ENCODE measurements at places on chromosomes 3 and 15. TPM values are rescaled to one million over a fixed set of nuclear protein-coding genes. Genes with fewer than 3 reads are reported as not detected.

DNA sequence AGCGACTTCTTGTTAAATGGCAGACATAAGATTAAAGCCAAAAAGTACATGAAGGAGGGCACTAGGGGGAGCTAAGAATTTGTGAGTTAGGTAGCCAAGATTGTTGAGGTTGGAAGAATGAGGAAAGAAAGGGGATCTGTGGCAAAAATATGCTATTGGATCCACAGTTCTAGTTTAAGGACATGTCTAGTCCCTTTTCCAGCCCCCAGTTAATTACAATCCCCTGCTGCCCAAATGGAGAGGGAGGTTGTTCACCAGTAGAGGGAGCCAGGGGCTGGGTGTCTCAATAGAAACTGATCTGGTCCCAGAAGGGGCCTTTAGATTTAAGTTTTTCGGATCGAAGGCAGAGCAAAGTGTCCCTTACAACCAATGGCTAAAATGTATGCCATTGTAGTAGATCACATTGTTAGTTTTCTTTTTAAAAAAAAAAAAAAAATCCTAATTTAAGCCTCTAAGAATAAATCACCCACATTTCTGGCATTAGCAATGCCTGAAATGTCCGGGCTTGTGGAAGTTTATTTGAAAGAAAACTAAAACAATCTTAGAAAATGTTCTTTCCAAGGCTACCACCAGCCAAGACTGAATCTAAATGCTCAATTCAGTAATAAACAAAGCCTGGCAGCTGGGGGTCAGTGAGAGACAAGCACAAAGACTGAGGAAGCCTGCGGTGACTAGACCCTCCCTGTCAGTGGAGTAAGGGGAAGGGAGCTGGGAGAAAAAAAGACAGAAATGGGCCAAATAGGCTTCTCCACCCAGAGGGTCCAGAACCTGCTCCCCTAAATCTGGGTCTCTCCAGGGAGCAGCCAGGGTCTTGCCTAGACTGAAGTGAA lies 7.1 kb downstream of the COL8A1 start:
- no peaks in the 10 kb centered on the region for H3K36me3 ChIP-seq
- DNase-seq: no peak
- H3K4me3 ChIP-seq: no peak overlapping the region
- H3K4me1 ChIP-seq: no peaks in the 10 kb centered on the region

GRCh38 chr3:155326901-155327300 lies 33.4 kb upstream of the STRIT1 start:
- no peak overlapping the region for H3K4me3 ChIP-seq
- no peak overlapping the region for H3K27ac ChIP-seq
- no peak for DNase-seq
- no peaks in the 10 kb centered on the region for H3K36me3 ChIP-seq
- no peaks in the 10 kb centered on the region for H3K27me3 ChIP-seq

DNA sequence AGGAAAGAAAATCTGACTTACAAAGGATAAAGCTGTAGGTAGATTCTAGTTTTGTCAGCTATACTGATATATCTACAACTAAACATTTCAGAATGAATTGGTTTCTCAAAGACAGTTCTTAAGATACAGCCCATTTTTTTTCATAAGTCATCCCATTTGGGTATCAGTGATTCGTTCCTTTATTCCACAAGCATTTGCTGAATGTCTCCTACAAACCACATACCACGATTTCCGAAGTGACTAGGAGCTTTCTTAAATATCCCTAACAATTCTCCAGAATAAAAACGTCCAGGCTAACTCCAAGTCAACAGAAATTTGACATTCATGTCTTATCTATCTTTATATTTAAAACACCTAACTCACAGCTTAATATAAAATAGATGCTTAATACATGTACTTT lies 59.8 kb downstream of the TP53BP1 start:
- H3K4me3 ChIP-seq: no peak overlapping the region
- H3K27ac ChIP-seq: no peak overlapping the region
- no peaks in the 10 kb centered on the region for H3K4me1 ChIP-seq
- DNase-seq: no peak

DNA sequence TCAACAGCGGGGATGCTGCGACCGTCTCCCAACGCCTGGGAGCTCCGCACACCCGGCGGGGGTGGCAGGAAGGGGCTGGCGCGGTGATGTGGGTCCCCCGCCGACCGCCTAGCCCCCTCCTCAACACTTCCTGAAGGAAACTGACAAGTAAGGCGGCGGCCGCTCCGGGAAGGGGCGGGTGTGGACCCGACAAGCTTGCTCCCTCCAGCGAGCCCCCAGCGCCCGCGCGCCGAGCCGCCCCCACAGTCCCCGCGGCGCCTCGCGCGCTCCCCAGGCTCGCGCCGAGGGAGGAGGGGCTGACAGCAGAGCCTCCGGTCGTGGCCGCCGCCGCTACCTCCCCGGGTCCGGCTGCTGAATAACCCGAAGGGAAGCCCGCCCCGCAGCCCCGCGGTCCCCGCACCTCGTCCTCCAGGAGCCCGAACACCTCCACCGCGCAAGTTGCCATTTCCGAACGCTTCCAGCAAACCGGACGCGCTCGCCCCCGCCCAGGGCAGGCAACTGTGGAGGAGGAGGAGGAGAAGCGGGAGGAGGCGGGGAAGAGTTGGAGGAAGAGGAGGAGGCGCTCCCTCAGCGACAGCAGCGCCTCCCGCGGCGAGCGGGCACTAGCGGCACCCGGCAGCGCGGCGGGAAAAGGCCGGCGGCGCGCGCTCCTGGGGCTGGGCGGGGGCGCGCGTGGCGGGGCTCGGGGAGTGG lies at the start of gene NEDD4:
TSS of gene NEDD4 (minus strand) at position 502 of the 693 bp plus-strand sequence. CDS start at position 445, 57 bp downstream.
- DNase-seq: peak; percentile 91
- H3K27ac ChIP-seq: peak within 1 kb of the TSS; percentile 89
- no peaks in the 10 kb centered on the region for H3K27me3 ChIP-seq
- no peaks in the 10 kb centered on the region for H3K36me3 ChIP-seq
- H3K4me3 ChIP-seq: peak within 1 kb of the TSS; percentile 92

DNA sequence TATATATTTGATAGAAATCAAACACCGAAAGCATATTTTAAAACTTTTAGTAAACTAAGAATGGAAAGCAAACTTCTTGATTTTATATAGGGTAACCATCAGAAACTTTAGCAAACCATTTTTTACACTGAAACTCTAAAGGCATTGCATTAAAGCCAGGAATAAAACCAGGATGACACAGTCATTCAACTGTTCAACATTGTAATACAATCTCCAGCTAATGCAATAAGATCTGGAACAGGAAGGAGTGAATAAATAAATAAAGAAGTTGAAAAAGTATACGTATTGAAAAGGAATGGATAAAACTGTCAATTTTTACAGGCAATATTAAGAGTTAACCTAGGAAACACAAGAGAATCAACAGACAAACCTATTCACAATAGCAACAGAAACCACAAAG lies 181.9 kb upstream of the TTC14 start:
- H3K4me1 ChIP-seq: no peaks in the 10 kb centered on the region
- no peak overlapping the region for H3K4me3 ChIP-seq
- H3K27me3 ChIP-seq: no peaks in the 10 kb centered on the region
- no peak overlapping the region for H3K27ac ChIP-seq
- no peak for DNase-seq

TUSC7 gene
- total RNA-seq: not detected

GOLGA6L7 gene
- not detected for total RNA-seq

DNA sequence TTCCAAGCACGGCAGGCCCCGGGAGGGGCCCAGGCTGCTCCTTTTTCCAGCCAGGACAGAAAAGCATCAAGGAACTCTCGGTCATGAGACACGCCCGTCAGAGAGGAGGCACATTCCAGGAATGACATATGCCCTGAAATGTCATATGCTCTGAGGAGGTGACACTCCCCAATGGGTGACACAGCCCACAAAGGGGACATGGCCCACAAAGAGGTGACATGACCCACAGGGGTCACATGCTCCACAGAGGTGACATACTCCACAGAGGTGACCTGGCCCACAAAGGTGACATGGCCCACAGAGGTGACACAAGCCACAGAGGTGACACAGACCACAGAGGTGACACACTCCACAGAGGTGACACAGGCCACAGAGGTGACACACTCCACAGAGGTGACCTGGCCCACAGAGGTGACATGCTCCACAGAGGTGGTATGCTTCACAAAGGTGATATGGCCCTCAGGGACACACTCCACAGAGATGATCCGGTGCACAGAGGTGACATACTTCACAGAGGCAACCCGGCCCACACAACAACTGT lies 79.2 kb downstream of the ABHD5 start:
- no peak for DNase-seq
- H3K27me3 ChIP-seq: no peaks in the 10 kb centered on the region
- no peak overlapping the region for H3K4me3 ChIP-seq

GRCh38 chr15:66390678-66391077 lies 4.0 kb downstream of the MAP2K1 start:
- no peaks in the 10 kb centered on the region for H3K27me3 ChIP-seq
- no peaks in the 10 kb centered on the region for H3K36me3 ChIP-seq
- H3K4me3 ChIP-seq: no peak overlapping the region
- no peak overlapping the region for H3K27ac ChIP-seq
- DNase-seq: no peak

CCDC13 gene
- 1.8 TPM for total RNA-seq

- no peaks in the 10 kb centered on the region for H3K27me3 ChIP-seq
- H3K27ac ChIP-seq: no peak overlapping the region
- no peaks in the 10 kb centered on the region for H3K4me1 ChIP-seq
- no peak overlapping the region for H3K4me3 ChIP-seq
Measured at GRCh38 chr3:142106548-142106947, 42.8 kb downstream of the TFDP2 start.

GRCh38 chr3:168071591-168072322 lies 24.0 kb downstream of the GOLIM4 start:
- H3K4me3 ChIP-seq: no peak overlapping the region
- H3K4me1 ChIP-seq: peaks cover 13% of the 10 kb centered on the region
- H3K27me3 ChIP-seq: no peaks in the 10 kb centered on the region
- no peaks in the 10 kb centered on the region for H3K36me3 ChIP-seq

DNA sequence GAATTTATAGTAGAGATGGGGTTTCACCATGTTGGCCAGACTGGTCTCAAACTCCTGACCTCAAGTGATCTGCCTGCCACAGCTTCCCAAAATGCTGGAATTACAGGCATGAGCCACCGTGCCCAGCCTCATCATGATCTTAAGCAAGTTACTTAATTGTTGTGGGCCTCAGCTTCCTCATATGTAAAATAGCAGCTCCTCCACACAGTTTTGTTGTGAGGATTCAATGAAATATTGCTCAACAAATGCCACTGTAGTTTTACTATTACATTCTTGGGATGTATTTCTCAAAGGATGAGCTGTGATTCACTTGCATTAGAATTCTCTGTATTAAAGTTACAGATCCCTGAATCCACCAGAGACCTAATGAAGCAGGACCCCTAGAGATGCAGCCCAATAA lies 168.8 kb downstream of the ADAMTS9 start:
- peaks cover 7% of the 10 kb centered on the region for H3K4me1 ChIP-seq
- DNase-seq: no peak
- no peaks in the 10 kb centered on the region for H3K27me3 ChIP-seq
- no peaks in the 10 kb centered on the region for H3K36me3 ChIP-seq

IFT57 gene
- total RNA-seq: 2.5 TPM

GRCh38 chr3:188641076-188641475 lies 487.1 kb downstream of the LPP start:
- H3K27ac ChIP-seq: no peak overlapping the region
- no peaks in the 10 kb centered on the region for H3K4me1 ChIP-seq
- H3K36me3 ChIP-seq: no peaks in the 10 kb centered on the region
- H3K27me3 ChIP-seq: no peaks in the 10 kb centered on the region
- DNase-seq: no peak

ST3GAL6 gene
- total RNA-seq: 25.1 TPM

DNA sequence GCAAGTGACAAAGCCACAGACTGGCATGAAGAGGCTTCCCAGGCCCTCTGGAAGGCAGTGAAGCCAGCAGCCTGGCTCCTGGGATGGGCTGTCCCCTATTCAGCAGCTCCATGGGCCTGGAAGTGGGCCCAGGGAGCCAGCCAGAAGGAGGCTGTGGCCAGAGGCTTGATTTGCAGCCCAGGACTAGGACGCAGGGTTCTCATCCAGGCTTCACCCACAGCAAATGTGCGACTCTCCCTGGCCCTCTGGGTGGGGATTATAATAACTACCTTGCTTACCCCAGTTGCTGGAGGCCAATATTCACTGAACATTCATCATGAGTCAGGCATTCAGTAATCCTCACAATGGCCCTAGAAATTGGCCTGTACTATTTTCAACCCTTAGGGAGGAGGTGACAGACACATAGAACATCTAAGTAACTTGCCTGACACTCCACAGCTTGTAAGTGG lies 24.6 kb upstream of the SRP14 start:
- no peak overlapping the region for H3K4me3 ChIP-seq
- H3K27me3 ChIP-seq: no peaks in the 10 kb centered on the region
- no peaks in the 10 kb centered on the region for H3K36me3 ChIP-seq
- H3K27ac ChIP-seq: no peak overlapping the region
- H3K4me1 ChIP-seq: no peaks in the 10 kb centered on the region

GRCh38 chr3:110101361-110101760 lies 764.0 kb upstream of the DPPA4 start:
- no peaks in the 10 kb centered on the region for H3K4me1 ChIP-seq
- H3K27ac ChIP-seq: no peak overlapping the region
- H3K27me3 ChIP-seq: no peaks in the 10 kb centered on the region
- no peaks in the 10 kb centered on the region for H3K36me3 ChIP-seq

GRCh38 chr3:72950372-72950771 lies 46.2 kb upstream of the PPP4R2 start:
- peak overlapping the region; percentile 62 for H3K27ac ChIP-seq
- DNase-seq: no peak
- no peaks in the 10 kb centered on the region for H3K4me1 ChIP-seq
- H3K4me3 ChIP-seq: no peak overlapping the region
- no peaks in the 10 kb centered on the region for H3K27me3 ChIP-seq

DNA sequence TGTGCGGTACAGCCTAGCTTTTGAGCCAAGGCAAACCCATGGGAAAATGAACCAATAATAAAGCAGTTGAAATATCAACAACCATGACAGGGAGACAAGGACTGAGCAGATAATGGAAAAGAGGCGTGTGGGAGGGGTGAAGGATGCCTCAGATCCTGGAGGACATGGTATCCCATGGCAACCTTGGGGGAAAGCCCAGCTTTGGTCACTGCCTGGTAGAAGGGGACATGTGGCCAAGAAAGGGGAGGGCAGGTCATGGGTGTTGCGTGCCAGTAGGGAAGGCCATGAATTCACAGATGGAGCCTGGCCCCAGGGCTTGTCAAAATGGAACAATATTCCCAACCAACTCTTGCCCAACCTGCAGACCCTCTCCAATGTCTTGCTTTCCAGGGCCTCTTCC lies 140.5 kb upstream of the SMAD3 start:
- H3K4me1 ChIP-seq: no peaks in the 10 kb centered on the region
- H3K27ac ChIP-seq: no peak overlapping the region
- no peak for DNase-seq
- no peak overlapping the region for H3K4me3 ChIP-seq
- no peaks in the 10 kb centered on the region for H3K27me3 ChIP-seq

CFAP161 gene
- total RNA-seq: not detected
